ENCODE measurements at places on chromosomes 4 and X.
A peak's percentile ranks its signal among the peaks of the same experiment; 100 is the strongest.

GRCh38 chr4:175871774-175872405, 59.8 kb upstream of the GPM6A start:
- no peak for DNase-seq

DNA sequence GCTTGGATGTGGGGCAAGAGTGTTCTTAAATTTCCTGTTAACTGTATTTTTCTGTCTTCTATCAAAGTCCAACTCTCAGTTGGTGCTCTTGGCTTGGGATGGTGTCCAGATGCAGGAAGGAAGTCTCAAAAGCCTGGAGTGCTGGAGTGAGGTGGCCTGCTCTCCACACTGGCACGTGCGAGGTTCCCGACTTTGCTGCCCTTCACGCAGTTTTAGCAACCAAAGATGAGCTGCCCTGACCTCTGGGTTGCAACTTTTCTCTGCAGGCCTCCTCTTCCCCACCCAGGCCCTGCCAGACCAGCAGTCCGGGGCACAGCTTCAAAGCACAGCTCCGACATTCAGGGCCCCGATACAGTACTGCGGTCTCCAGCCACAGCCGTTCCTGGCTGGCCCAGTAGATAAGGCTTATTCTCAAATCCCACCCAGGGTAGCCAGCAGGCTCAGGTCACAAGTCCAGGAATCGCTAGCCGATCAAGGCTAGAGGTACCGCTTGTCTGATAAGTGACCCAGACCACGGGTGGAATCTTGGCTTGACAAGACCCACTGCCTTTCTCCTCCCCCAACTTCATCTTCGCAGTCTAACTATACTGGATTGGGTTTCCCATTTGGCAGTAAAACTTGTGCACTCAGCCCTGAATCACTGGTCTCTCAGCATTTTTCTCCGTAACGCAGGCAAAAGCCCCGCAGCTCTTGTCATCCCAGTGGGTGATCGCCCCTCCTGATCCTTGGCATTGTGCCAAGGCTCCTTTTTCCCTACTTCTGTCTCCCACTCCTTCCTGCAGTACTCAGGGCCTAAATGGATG, 21.8 kb upstream of the JADE1 start:
- no peak for DNase-seq

DNA sequence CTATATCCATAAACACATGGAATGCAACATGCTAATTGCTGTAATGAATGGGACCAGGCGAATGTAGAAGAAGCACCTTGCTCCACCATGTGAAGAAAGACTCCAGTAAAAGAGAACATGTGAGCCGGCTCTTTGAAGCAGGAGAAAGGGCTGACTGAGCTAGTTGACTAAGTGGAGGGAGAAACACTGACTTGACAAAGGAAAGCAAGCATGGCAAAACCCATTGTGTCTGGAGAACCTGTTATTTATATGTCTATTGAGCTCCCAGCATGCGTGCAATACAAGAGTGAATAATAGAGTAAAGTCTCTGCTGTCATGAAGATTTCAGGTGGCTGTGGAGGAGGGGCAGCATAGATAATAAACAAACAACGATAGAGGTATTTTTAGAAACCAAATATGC, 559.9 kb downstream of the RAB28 start:
- DNase-seq: no peak

GRCh38 chr4:10893395-10893794, 208.8 kb upstream of the CLNK start:
- no peak for DNase-seq

GRCh38 chr4:169286562-169287301, 16.0 kb upstream of the SH3RF1 start:
- DNase-seq: no peak

- no peak for DNase-seq
These were observed 162.0 kb downstream of the RNF150 start for GRCh38 chr4:140971077-140971792.

DNA sequence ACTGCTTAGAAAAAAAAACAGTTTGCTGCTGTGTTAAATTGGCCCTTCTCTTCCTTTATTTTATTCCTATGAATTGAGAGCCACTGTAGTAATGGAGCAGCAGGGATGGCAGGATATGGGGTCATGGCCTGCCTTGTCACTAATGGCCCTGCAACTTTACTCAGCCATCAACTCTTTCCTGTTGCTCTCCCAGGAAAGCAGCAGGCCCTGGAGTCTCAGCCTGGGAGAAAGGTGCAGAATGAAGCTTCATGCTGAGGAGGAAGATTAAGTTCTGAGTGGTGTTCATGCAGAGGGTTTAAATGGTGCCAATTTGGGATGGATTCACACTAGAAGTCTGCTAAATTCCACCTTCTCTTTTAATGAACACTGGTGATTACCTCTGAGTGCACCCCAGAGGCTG, 285.6 kb downstream of the GPAT3 start:
- DNase-seq: no peak

GRCh38 chr4:20086799-20087521, 164.7 kb upstream of the SLIT2 start:
- DNase-seq: no peak

- DNase-seq: no peak
These were observed 60.7 kb downstream of the CASK start for GRCh38 chrX:41862562-41863184.

DNA sequence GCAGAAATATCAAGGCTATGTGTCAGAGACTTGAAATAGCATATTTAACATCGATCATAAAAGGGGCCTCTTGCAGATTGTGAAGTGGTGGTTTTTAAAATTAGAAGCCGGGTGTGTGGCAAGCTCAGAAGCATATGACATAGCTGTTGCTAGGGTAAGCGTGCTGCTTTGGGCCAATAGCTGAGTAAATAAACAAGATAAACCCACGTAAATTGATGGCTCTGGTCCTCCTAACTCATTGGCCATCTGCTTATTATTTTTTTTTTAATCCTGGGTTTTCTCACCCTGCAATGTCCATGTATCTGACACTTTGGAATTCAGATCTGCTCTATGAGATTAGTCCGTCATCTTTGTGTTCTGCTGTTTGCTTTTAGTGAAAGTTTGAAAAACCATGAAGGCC, 32.6 kb upstream of the STOX2 start:
- no peak for DNase-seq

- no peak for DNase-seq
These were observed 80.8 kb downstream of the ANKRD50 start for GRCh38 chr4:124631760-124632159.

GRCh38 chr4:20428436-20429160, 176.9 kb downstream of the SLIT2 start:
- DNase-seq: no peak

- no peak for DNase-seq
These were observed 253.9 kb upstream of the GPC4 start for GRCh38 chrX:133669214-133669613.

- DNase-seq: no peak
These were observed 105.6 kb downstream of the APOOL start for GRCh38 chrX:85109235-85109634.

DNA sequence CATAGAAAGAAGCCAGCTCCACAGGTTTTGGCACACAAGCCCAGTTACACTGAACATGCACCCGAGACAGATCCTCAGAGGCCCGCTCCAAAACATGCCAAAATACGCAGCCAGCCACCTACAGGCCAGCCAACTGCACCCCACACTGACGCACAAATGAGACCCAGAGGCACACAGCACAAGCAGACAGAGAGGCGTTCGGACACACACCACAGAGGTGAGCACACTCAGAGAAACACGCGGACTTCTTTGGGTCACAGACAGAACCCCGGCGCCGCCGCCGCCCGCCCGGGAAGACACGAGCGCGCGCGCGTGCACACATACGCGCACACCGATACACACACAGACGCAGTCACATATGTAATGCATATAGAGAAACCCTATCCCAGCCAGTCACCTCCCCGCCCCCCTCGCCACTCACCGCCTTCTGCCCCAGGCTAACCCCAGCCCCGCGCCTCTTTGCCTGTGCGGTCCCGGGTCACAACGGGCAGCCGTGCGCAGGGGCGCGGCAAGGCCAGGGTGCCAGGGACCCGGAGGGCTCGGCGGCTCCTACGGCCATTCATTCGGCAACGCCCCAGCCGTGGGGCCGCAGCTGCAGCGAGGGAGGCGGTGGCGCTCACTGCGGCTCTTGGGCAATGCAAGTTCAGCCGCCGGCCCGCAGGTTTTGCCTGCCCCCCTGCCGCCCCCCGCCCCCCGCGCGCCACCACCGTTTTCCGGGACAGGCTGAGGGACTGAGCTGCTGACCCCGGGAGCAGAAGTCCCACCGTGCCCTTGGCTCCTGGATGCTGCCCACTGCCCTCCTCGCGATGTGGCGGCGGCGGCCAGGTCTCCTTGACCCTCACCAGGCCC, 553 bp downstream of the SEPTIN6 start:
- peak; percentile 34 for DNase-seq

- DNase-seq: no peak
These were observed 40.7 kb downstream of the ANXA3 start for GRCh38 chr4:78592088-78592783.

DNA sequence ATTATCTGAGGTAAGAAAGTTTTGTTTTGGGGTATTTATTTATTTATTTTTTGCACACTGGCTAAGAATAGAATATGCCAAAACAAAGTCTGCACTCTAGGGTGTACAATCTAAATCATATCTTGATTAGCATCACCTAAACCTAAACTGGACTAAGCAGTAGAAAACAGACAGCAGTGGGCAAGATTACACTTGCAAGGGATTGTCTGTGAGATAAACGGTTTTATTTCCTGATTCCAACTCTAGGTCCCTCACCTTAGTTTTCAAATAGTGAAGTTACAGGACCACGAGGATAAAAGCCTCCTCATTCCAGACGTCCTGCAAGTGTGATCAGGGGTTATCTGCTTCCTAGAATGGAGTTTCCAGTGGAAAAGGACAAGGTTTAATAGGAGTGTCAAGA, 86.1 kb downstream of the SH3RF1 start:
- no peak for DNase-seq

DNA sequence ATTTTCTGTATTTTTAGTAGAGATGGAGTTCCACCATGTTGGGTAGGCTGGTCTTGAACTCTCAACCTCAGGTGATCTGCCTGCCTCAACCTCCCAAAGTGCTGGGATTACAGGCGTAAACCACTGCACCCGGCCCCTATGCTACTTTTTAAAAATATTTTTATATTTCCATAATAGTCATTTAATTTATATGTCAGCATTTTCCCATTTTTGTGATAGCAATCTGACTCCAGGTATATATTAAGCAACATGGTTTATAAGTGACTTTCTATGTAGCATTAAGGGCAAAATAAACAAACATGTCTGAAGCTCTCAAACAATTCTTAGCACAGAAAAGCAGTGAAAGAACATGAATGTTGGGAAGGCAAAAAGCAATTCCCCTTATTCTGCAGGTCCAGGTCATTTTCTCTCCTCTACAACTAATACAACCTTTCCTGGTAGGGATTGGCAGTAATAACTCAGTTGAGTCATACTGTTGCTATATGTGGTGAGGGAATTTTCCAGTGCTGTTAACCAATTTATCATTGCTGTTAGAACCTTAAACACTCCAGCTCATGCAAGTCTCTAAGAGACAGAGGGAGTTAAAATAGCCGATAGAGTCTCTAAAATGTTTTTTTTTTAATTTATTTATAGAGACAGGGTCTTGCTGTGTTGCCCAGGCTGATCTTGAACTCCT, 24.0 kb downstream of the SMIM14 start:
- DNase-seq: no peak

DNA sequence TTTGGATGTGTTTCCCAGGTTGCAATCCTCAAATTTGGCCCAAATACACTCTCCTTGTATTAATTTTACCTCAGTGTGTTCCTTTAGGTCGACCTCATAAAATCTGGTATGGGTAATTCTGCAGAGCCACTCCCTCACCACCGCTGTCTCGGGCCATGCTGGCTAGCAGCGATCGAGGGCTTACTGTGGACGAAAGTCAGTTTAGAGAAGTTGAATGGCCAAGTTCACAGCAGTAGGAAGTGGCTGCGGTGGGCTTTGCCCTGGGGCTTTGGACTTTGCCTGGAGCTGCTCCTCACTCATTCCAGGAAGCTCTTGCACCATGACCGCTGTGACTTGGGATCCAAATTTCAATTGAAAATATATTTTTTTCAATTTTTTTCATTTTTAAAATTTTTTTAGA, 19.6 kb downstream of the TMEM187 start:
- no peak for DNase-seq

GRCh38 chr4:155974476-155974749, 20.7 kb upstream of the CTSO start:
- no peak for DNase-seq

DNA sequence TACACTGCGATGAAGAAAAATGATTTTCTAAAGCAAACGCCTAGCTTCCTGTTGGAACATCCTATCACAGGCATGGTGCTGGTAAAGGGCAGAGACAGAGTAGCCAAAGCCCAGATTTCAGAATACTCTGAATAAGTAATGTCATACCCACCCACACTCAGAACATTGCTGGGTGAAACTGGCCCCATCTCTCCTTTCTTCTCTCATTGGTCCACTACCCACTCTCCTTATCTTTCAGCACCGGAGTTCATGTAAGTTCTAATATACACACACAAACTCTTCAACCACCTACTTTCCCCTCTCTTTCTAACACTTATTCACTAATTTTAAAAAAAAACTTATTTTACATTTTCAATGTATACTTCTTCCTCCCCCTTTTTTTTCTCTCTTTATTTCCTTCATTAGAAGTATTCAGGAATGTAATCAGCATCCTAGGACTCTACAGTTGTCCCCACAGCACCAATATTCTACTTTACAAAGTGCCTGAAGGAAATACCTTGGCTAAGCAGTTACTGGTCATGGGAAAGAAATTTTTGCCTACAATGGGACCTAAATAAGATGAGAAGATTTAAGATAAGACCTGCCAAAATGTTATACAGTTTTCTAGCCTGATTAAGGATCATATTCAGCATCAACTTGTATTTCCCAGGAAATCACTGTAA, 63.0 kb downstream of the SEC24D start:
- DNase-seq: no peak

- DNase-seq: no peak
These were observed 139.6 kb downstream of the AASDH start for GRCh38 chr4:56247646-56248045.

GRCh38 chrX:129908636-129909035, 2.7 kb downstream of the UTP14A start:
- DNase-seq: no peak

DNA sequence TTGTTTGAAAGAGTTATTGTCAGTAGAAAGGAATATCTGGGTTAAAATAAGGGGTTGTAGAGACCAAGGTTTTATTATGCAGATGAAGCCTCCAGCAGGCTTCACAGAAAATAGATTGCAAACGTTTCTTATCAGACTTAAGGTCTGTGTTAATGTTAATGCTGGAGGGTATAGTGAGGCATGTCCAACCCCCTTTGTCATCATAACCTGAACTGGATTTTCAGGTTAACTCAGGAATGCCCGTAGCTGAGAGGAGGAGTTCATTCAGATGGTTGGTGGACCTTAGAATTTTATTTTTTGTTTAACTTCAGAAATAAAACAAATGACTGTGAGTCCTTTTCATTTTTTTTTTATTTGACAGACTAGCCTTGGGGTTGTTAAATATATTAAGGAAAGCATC, 354.1 kb downstream of the GPM6A start:
- DNase-seq: no peak

- no peak for DNase-seq
These were observed 88.2 kb downstream of the PHOX2B start for GRCh38 chr4:41660352-41660751.

GRCh38 chrX:103051260-103051789, 12.6 kb downstream of the BEX1 start:
- DNase-seq: no peak

Data from activated CD4-positive, alpha-beta T cell treated with anti-CD3 and anti-CD28 coated beads for 1 hour (primary cell).